PC-3 (cell line): ENCODE measurements at places on chromosomes 2 and 18. TPM values are rescaled to one million over a fixed set of nuclear protein-coding genes. Genes with fewer than 3 reads are reported as not detected.

DNA sequence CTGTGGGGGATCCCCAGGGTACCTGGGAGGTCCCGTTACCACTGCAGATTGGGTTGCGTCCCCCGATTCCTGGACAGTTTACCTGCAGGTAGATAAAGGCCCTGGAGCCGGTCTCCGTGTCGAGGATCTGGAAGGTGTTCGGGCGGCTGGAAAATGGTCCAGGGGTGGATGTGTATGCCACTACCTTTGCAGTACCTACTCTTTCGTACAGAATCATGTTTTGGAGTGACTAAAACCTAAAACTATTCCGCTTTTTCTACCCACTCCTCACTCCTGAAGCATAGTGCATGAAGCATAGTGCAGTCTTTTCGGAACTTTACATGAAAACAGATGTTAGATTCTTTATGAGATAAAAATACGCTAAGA, 418 bp downstream of the WDR75 start:
- H3K27ac ChIP-seq, result peak overlapping the region; percentile 62
- H3K4me1 ChIP-seq, result peaks cover 24% of the 10 kb centered on the region
- H3K27me3 ChIP-seq, result no peaks in the 10 kb centered on the region
- H3K4me3 ChIP-seq, result peak overlapping the region; percentile 86

- peaks cover 14% of the 10 kb centered on the region for H3K4me1 ChIP-seq
- peak within 1 kb of the TSS; percentile 79 for H3K4me3 ChIP-seq
- no peaks in the 10 kb centered on the region for H3K36me3 ChIP-seq
Observed at GRCh38 chr2:166375736-166376487, at the start of gene SCN9A. Gene SCN9A, minus strand, starts transcription at chr2:166375944. Its CDS starts 64,188 bp downstream, at chr2:166311756.

DNA sequence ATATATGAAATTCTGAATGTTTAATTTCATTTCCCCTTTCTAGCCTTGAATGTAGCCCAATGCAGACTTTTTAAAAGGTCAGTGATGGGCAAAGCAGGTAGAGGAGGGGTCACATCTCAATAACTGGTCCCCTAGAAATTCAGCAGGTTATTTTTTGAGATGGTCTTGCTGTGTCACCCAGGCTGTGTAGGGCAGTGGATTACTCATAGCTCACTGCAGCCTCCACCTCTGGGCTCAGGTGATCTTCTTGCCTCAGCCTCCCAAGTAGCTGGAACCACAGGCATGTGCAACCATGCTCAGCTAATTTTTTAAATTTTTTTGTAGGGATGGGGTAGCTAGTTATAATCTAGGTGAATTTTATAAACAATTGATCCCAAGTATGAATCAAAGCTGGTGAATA, 8.8 kb downstream of the IAH1 start:
- H3K4me3 ChIP-seq, result no peak overlapping the region
- peaks cover 4% of the 10 kb centered on the region; the same call in 1 of the 2 replicates for H3K4me1 ChIP-seq
- H3K36me3 ChIP-seq, result peaks cover 56% of the 10 kb centered on the region
- no peaks in the 10 kb centered on the region for H3K27me3 ChIP-seq

- H3K4me3 ChIP-seq, result no peak overlapping the region
- DNase-seq, result no peak
- H3K27ac ChIP-seq, result no peak overlapping the region
- no peaks in the 10 kb centered on the region for H3K27me3 ChIP-seq
- H3K4me1 ChIP-seq, result no peaks in the 10 kb centered on the region
- no peaks in the 10 kb centered on the region for H3K36me3 ChIP-seq
Observed at GRCh38 chr2:146278881-146279280, 1565.9 kb upstream of the ACVR2A start.

GRCh38 chr2:165593081-165593480, 123.6 kb downstream of the CSRNP3 start:
- H3K27ac ChIP-seq, result no peak overlapping the region
- H3K36me3 ChIP-seq, result no peaks in the 10 kb centered on the region
- no peaks in the 10 kb centered on the region for H3K4me1 ChIP-seq
- H3K4me3 ChIP-seq, result no peak overlapping the region
- no peaks in the 10 kb centered on the region for H3K27me3 ChIP-seq
- no peak for DNase-seq

The G6PC2 gene
- not detected in 2 replicates for total RNA-seq

- H3K4me3 ChIP-seq, result no peak overlapping the region
- no peaks in the 10 kb centered on the region for H3K36me3 ChIP-seq
- H3K4me1 ChIP-seq, result no peaks in the 10 kb centered on the region
- no peaks in the 10 kb centered on the region for H3K27me3 ChIP-seq
Observed at GRCh38 chr2:41377837-41378236, 670.0 kb upstream of the PKDCC start.

The IL36B gene
- not detected in 2 replicates for total RNA-seq

- H3K27me3 ChIP-seq, result no peaks in the 10 kb centered on the region
- DNase-seq, result no peak
- no peak overlapping the region for H3K4me3 ChIP-seq
- H3K36me3 ChIP-seq, result no peaks in the 10 kb centered on the region
- no peak overlapping the region for H3K27ac ChIP-seq
Observed at GRCh38 chr2:133026536-133027177, 356.7 kb upstream of the LYPD1 start.

The MDH1B gene
- 0.23 and 0.40 TPM in 2 replicates for total RNA-seq

The ICA1L gene
- total RNA-seq, result 1.3 and 2.5 TPM in 2 replicates

DNA sequence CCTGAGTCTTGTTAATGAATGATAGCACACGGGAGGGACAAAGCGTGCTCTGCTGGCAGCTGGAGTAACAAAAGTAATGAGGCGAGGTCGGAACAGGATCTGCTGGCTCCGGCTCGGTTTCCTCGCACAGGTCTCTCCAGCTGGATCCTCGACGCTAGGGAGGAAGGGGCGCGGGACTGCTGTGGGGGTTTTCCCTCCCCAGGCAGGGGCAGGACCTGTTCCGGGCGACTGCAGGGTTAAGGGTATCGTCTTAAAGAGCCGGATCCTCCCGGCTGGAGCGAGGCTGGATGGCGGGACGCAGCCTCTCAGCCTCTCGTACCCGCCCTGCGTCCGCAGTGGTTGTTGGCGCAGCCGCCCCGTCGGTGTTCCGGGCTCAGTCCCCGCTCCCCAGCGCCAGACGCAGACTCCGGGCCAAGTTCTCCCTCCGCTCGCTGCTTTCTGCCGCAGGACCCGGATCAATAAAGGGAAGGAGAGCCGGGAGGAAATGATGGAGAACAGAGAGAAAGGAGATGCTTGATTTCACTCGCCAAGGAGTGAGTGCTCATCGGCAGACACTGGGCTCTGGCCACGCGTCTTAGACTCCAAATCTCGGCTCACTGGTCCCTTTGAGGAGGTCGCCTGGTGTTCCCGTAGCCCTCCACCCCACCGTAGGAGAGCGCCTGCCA, 1.1 kb upstream of the LIPG start:
- H3K4me3 ChIP-seq, result peak overlapping the region; percentile 71
- peak overlapping the region; percentile 64 for H3K27ac ChIP-seq
- no peaks in the 10 kb centered on the region for H3K36me3 ChIP-seq
